ENCODE measurements at places on chromosomes 11 and 22.
A peak's percentile ranks its signal among the peaks of the same experiment; 100 is the strongest.

GRCh38 chr22:36497910-36498665, 8.8 kb downstream of the FOXRED2 start:
- no peak overlapping the region for H3K4me3 ChIP-seq
- H3K27me3 ChIP-seq: no peaks in the 10 kb centered on the region
- H3K36me3 ChIP-seq: no peaks in the 10 kb centered on the region
- no peak for DNase-seq
- H3K27ac ChIP-seq: no peak overlapping the region
- peaks cover 13% of the 10 kb centered on the region for H3K4me1 ChIP-seq

DNA sequence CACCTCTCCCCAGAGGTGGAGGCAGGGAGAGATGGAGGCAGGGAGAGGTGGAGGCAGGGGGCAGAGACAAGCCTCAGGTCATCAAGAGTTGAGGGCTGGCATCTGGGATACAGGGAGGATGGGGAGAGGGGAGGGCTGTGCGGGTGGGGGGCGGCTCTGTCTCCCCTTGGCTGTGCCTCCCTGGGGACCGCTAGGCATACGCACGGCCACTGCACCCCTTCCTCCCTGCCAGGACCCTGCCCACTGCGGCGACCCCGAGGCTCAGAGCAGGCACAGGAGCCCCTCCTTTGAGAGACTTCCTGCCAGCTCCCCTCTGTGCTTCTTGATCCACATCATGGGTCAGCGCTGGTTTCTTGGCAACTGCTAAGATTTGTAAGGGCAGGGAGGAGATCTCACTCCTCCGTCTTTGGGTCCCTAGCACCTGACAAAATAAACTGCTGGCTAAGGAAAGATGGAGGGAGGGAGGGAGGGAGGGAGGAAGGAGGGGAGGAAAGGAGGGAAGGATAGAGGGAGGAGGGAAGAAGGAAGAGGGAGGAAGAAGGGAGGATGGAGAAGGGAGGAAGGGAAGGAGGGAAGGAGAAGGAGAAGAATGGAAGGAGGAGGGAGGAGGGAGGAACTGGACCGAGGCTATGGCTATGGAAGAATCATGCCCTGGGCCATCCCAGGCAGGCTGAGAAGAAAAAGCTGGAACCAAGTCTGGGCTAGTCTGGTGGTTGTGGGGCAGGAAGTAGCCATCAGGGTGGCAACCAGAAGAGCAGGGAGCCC, 18.5 kb downstream of the PRR33 start:
- no peak for DNase-seq
- H3K27ac ChIP-seq: peak overlapping the region; percentile 50
- peaks cover 30% of the 10 kb centered on the region for H3K36me3 ChIP-seq
- H3K27me3 ChIP-seq: no peaks in the 10 kb centered on the region
- no peak overlapping the region for H3K4me3 ChIP-seq

GRCh38 chr11:23995891-23996290, 501.0 kb upstream of the LUZP2 start:
- no peak for DNase-seq
- H3K4me3 ChIP-seq: no peak overlapping the region
- no peaks in the 10 kb centered on the region for H3K4me1 ChIP-seq
- no peak overlapping the region for H3K27ac ChIP-seq
- no peaks in the 10 kb centered on the region for H3K36me3 ChIP-seq
- H3K27me3 ChIP-seq: no peaks in the 10 kb centered on the region

DNA sequence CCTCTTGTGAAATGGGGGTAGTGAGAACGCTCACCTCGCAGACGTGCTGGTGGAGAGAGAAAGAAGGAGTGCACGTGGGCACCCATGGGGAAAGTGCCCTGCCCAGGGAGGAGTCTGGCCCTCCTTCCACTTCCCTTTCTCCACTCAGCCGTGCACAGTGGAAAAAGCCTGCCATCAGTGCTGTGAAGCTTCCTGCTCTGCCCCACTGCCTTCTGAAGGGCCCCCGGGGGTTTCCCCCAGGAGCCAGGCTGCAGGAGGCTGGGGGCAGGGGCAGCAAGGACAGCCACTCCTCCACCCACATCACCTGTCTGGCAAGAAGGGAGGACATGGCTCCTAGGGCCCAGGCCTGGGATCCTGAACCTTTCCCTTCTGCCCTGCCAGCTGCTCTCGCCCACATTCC, 7.6 kb downstream of the TP53I11 start:
- peaks cover 29% of the 10 kb centered on the region for H3K36me3 ChIP-seq
- H3K4me3 ChIP-seq: peak overlapping the region; percentile 76
- peak overlapping the region; percentile 80 for H3K27ac ChIP-seq
- DNase-seq: peak; percentile 74
- H3K27me3 ChIP-seq: no peaks in the 10 kb centered on the region
- H3K4me1 ChIP-seq: peaks cover 92% of the 10 kb centered on the region

- H3K27me3 ChIP-seq: peaks cover 14% of the 10 kb centered on the region
- DNase-seq: no peak
- H3K4me1 ChIP-seq: peaks cover 13% of the 10 kb centered on the region
- H3K36me3 ChIP-seq: no peaks in the 10 kb centered on the region
- no peak overlapping the region for H3K4me3 ChIP-seq
These were observed 1495.2 kb downstream of the TBC1D22A start for GRCh38 chr22:48257685-48258055.

DNA sequence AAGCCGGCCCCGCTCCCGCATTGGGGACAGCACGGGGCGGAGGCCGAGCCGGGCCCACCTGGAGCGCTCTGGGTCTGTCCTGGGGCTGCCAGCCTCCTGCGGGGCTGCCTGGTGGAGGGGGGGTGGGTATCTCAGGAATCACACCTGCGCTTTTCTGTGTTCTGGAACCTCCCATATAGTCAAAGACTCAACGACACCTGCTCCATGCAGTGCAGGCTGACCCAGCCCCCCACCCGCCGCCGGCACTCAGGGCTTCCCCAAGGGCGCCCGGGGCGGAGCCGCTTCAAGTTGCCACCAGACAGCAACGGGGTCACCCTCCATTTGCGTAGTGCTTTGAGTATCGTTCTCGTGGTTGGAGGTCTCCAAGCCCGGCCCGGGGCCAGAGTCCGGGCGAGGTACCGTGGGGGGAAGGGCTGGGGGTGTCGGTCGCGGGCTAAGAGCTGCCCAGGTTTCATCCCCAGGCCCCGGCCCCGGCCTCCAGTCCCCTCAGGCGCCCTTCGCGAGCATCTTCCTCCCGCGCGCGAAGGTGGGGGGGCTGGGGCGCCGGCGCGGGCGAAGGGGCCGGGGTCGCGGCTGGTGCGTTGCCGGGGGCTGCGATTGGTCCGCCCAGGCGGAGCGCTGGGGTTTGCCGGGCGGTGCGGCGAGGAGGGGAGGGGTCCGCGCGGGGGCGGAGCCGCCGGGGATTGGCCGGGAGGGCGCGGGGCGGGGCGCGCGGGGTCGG, 6.6 kb downstream of the TSPAN4 start:
- H3K4me3 ChIP-seq: peak overlapping the region; percentile 80
- H3K36me3 ChIP-seq: no peaks in the 10 kb centered on the region
- H3K27me3 ChIP-seq: peaks cover 7% of the 10 kb centered on the region
- no peak overlapping the region for H3K27ac ChIP-seq

GRCh38 chr11:103499710-103500340, 390.6 kb downstream of the DYNC2H1 start:
- no peaks in the 10 kb centered on the region for H3K4me1 ChIP-seq
- no peaks in the 10 kb centered on the region for H3K36me3 ChIP-seq
- no peak overlapping the region for H3K27ac ChIP-seq
- no peak overlapping the region for H3K4me3 ChIP-seq
- DNase-seq: no peak

DNA sequence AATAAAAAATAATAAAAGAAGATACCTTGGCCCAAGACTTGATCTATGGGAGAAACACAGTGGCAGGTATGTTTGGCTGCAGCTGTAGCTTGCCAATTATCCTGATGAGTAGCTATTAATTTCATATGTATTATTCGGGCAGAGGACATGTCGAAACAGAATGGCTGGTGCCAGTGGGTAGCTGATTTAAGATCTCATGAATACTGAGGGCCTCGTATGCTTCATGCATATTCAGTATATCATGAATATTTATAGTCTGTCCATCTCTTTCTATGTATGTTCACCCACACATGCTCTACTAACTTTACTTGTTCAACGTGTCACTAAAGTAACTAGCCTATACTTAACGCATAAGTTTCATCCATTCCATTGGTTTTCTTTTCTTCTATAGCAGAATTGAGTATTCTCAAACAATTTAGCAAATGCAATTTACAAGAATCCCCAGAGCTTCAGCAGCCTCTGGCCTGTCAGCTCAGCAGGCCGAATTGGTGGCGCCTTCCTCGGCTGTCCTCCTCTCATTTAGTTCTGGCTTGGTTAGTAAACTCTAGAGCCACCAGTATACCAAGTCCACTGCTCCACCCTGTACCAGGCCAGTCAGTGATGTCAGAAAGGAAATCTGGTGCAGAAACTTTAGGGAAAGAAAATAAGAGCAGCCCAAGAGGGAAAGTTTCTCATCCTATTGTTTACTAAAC, 17.9 kb downstream of the ART5 start:
- peaks cover 5% of the 10 kb centered on the region for H3K27me3 ChIP-seq
- no peak overlapping the region for H3K27ac ChIP-seq
- H3K4me3 ChIP-seq: no peak overlapping the region
- H3K36me3 ChIP-seq: no peaks in the 10 kb centered on the region
- no peaks in the 10 kb centered on the region for H3K4me1 ChIP-seq

- H3K27ac ChIP-seq: peak overlapping the region; percentile 12
- H3K36me3 ChIP-seq: peaks cover 20% of the 10 kb centered on the region
- peaks cover 13% of the 10 kb centered on the region for H3K4me1 ChIP-seq
- no peak overlapping the region for H3K4me3 ChIP-seq
- no peak for DNase-seq
These were observed 79.2 kb upstream of the GRIK4 start for GRCh38 chr11:120432056-120433018.

DNA sequence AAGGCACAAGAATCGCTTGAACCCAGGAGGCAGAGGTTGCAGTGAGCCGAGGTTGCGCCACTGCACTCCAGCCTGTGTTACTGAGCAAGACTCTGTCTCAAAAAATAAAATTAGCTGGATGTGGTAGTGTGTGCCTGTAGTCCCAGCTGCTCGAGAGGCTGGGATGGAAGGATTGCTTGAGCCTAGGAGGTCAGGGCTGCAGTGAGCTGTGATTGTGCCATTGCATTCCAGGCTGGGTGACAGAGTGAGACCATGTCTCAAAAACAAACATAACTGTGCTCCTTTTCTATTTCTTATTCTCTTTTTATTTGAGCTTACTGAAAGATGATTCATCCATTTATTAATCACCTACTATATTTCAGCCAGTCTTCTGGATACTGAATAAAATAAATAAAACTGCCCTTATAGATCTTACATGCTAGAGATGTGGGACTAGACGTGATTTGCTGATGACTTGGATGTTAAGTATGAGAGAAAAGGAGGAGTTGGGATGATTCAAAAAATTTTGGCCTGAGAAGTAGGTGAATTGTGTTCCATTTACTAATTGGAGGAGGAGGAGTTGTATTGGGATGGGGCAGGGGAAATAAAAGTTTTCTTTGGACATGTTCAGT, 18.0 kb downstream of the PAAF1 start:
- H3K36me3 ChIP-seq: peaks cover 40% of the 10 kb centered on the region
- H3K27me3 ChIP-seq: no peaks in the 10 kb centered on the region
- H3K27ac ChIP-seq: no peak overlapping the region
- no peak for DNase-seq
- no peaks in the 10 kb centered on the region for H3K4me1 ChIP-seq

DNA sequence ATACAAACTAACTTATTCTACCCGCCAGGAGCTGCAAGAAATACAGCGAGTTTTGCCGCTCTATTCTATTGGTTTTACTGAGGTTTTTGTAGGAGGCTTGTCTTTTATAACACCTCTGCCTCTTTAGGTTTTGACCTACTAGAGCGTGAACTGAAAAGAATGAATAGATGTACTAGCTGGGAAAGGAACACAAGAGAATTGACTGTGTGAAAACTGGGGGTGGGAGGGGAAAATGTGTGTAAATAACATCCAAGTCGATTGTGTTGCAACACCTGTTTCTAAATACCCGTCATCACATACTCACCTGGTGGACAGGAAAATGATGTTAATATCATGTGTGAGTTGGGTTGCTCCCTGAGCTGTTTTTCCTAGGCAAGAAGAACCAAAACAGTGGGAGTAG, 12.9 kb upstream of the JHY start:
- no peak overlapping the region for H3K4me3 ChIP-seq
- H3K36me3 ChIP-seq: no peaks in the 10 kb centered on the region
- DNase-seq: no peak
- H3K4me1 ChIP-seq: peaks cover 2% of the 10 kb centered on the region
- H3K27ac ChIP-seq: no peak overlapping the region
- peaks cover 29% of the 10 kb centered on the region for H3K27me3 ChIP-seq

GRCh38 chr22:42596336-42596735, 18.3 kb downstream of the POLDIP3 start:
- H3K27me3 ChIP-seq: no peaks in the 10 kb centered on the region
- H3K36me3 ChIP-seq: peaks cover 91% of the 10 kb centered on the region
- no peaks in the 10 kb centered on the region for H3K4me1 ChIP-seq
- no peak overlapping the region for H3K4me3 ChIP-seq

GRCh38 chr11:123707606-123708205, 33.8 kb downstream of the ZNF202 start:
- no peaks in the 10 kb centered on the region for H3K36me3 ChIP-seq
- H3K4me1 ChIP-seq: peaks cover 7% of the 10 kb centered on the region
- H3K27me3 ChIP-seq: peaks cover 6% of the 10 kb centered on the region
- H3K27ac ChIP-seq: no peak overlapping the region
- no peak for DNase-seq

GRCh38 chr11:124954590-124954955, 571 bp downstream of the CCDC15 start:
- H3K27ac ChIP-seq: no peak overlapping the region
- H3K36me3 ChIP-seq: no peaks in the 10 kb centered on the region
- H3K4me3 ChIP-seq: no peak overlapping the region
- DNase-seq: no peak
- H3K27me3 ChIP-seq: no peaks in the 10 kb centered on the region

GRCh38 chr22:20238536-20238900, 29.6 kb downstream of the RTN4R start:
- H3K4me1 ChIP-seq: peaks cover 14% of the 10 kb centered on the region
- H3K4me3 ChIP-seq: no peak overlapping the region
- no peak overlapping the region for H3K27ac ChIP-seq
- H3K27me3 ChIP-seq: no peaks in the 10 kb centered on the region

DNA sequence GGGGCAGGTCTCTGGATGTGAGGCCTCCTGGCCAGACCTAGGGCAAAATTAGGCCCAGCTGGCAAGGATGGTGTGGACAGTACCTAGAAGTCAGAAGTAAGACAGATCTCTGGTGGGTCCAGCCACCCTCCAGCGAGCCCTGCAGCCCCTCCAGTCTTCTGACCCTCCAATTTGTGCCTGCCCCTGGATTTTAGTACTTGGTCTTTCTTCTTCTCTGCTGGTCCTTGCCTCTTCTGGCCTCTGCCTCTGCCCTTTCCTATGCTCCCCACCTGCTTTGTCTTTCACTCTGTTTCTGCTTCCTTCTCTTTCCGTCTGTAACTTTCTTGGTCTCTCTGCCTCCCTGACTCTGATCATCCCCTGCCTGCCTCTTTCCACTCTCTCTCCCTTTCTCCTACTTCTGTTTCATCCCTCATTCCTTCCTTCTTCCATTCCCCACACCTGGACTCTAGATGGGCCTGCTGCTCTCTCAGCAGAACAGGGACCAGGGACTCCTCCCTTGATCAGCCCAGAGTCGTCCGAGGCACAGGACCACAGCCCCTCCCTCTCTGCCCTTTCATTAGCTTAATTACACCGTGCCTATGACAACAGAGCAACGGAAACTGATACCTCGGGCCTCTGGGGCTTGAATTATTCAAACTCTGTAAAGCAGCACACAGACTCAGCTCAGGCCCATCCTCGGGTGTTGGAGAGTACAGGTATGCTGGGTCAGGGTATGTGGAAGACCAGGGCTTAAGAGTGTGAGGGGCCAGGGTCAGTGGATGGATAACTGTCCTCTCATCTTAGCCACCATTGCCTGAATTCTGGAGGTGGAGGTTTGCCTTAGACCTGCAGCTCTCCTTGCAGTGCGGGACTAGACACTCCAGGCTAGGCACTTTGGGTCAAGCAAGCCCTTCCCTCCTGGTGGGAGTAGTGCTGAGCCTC, at the start of gene CHRNA10:
Gene CHRNA10 (minus strand): TSS at position 51 of the 921 bp plus-strand sequence. CDS start 72 bp downstream, outside the sequence.
- DNase-seq: no peak
- H3K4me3 ChIP-seq: no peak within 1 kb of the TSS
- no peaks in the 10 kb centered on the region for H3K27me3 ChIP-seq
- no peaks in the 10 kb centered on the region for H3K4me1 ChIP-seq
- peaks cover 93% of the 10 kb centered on the region for H3K36me3 ChIP-seq

All from activated B cell treated with CpG ODN at 0.5 μM for 24 hours (primary cell).